ENCODE measurements at places on chromosomes 16 and 17.
A peak's percentile ranks its signal among the peaks of the same experiment; 100 is the strongest.

DNA sequence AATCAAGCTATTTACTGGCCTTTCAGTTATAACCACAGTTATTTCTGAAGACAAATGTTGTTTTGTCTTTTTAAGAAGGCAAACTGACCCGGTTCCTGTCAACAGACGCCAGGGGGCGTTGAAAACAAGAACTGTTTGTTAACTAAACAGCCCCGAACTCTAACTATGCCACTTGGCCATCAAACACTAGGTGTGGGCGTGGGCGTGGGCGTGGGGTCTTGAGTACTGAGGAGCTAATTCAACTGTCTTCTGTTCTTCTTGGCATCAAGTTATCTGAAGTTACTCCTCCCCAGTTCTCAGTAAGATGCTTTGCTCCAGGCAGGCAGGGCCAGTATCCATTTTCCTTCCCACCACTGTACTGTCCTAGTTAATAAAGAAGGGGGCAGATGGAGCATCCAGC, 63.3 kb upstream of the MTMR4 start:
- no peaks in the 10 kb centered on the region for H3K27me3 ChIP-seq
- peak; percentile 44 for DNase-seq
- no peak overlapping the region for H3K27ac ChIP-seq
- H3K36me3 ChIP-seq = peaks cover 3% of the 10 kb centered on the region

GRCh38 chr17:71846561-71847110, 274.2 kb upstream of the SOX9 start:
- H3K27ac ChIP-seq = no peak overlapping the region
- no peaks in the 10 kb centered on the region for H3K4me1 ChIP-seq
- no peak overlapping the region for H3K4me3 ChIP-seq
- no peaks in the 10 kb centered on the region for H3K36me3 ChIP-seq
- no peaks in the 10 kb centered on the region for H3K27me3 ChIP-seq

DNA sequence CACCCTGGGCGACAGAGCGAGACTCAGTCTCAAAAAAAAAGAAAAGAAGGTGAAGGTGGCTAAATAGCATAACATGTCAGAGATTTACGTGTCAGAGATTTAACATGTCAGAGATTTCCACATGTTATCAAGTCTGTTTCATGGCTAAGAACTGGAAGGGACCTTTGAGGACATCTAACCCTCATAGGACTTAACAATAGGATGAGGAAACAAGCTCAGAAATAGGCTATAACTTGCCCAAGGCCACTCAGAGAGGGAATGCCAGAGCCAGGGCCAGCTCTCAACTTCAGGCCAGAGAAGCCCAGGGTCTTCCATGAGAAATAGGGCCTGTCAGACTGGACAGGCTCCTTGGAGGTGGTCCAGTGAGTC, 26.8 kb upstream of the ZNF629 start:
- H3K4me1 ChIP-seq = peaks cover 11% of the 10 kb centered on the region
- H3K4me3 ChIP-seq = peak overlapping the region; percentile 84
- DNase-seq = no peak
- H3K27ac ChIP-seq = peak overlapping the region; percentile 75
- H3K36me3 ChIP-seq = no peaks in the 10 kb centered on the region

GRCh38 chr16:69820926-69821541, 58.9 kb downstream of the WWP2 start:
- H3K36me3 ChIP-seq = peaks cover 30% of the 10 kb centered on the region
- no peak overlapping the region for H3K4me3 ChIP-seq
- no peak overlapping the region for H3K27ac ChIP-seq
- H3K4me1 ChIP-seq = peaks cover 1% of the 10 kb centered on the region
- H3K27me3 ChIP-seq = no peaks in the 10 kb centered on the region

DNA sequence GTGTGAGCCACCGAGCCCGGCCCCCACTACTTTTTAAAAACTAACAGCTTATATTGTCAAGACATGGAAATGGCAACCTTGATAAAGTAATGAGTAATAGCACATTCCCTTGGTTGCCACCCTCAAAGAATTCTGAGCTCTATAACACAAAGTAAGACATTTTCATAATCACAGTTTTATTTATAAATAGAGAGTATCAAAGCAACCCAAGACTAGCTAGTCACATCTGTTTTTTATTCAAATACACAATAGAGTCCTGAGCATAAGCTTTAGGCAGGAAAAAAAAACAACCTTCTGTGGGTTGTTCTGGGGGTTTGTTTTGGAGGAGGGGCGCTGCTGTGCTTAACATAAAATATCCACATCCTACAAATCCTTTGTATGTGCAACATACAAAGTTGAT, 68.7 kb downstream of the CEP95 start:
- no peak overlapping the region for H3K4me3 ChIP-seq
- peaks cover 4% of the 10 kb centered on the region for H3K4me1 ChIP-seq
- no peaks in the 10 kb centered on the region for H3K27me3 ChIP-seq
- peak overlapping the region; percentile 62 for H3K27ac ChIP-seq
- DNase-seq = no peak

GRCh38 chr17:81898029-81898866, 3.8 kb upstream of the NPB start:
- peaks cover 49% of the 10 kb centered on the region for H3K36me3 ChIP-seq
- no peak overlapping the region for H3K27ac ChIP-seq
- no peak overlapping the region for H3K4me3 ChIP-seq
- H3K4me1 ChIP-seq = no peaks in the 10 kb centered on the region
- peaks cover 8% of the 10 kb centered on the region for H3K27me3 ChIP-seq
- DNase-seq = no peak

GRCh38 chr16:58658796-58659211, 25.8 kb downstream of the SLC38A7 start:
- DNase-seq = no peak
- no peaks in the 10 kb centered on the region for H3K36me3 ChIP-seq
- no peak overlapping the region for H3K4me3 ChIP-seq

DNA sequence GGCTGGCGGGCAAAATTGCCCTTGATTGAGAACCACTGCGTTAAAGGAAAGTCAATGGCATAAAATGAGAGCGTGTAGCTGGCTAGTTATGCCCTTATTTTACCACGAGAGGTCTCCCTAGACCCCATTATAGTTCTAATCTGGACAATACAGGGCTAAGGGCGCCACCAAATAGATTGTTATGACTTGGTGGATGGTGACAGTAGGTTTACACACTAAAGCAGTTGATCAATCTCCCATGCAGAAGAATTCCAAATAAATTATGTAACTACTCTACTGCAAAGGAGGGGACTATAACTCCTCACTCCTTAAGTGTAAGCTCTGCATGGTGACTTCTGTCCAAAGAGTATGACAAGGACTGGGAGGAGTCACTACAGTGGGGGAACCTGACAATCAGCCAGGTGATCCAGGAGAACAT, 20.4 kb upstream of the YPEL2 start:
- H3K27me3 ChIP-seq = no peaks in the 10 kb centered on the region
- peaks cover 2% of the 10 kb centered on the region for H3K4me1 ChIP-seq
- H3K4me3 ChIP-seq = no peak overlapping the region
- peak; percentile 44 for DNase-seq

All from effector memory CD8-positive, alpha-beta T cell (primary cell).